ENCODE measurements at places on chromosomes 3 and 15.

DNA sequence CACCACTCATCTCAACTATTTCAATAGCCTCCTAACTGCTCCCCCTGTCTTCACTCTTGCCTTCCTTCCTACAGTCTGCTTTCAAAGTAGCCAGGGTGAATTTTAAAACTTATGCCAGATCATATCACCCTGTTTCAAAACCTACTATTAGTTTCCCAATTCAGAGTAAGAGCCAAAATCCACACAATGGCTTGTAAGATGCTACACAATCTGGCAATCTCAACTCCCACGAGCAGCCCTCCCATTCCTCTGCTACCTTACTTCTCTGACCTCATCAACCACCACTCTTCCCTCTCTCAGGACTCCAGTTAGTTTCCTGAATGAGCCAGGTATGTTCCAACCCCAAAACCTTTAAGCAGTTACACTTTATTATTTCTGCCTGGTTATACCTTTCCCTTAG lies 62.5 kb downstream of the VPS13C start:
- no peaks in the 10 kb centered on the region for H3K27me3 ChIP-seq
- no peak overlapping the region for H3K4me3 ChIP-seq
- no peaks in the 10 kb centered on the region for H3K4me1 ChIP-seq
- no peaks in the 10 kb centered on the region for H3K36me3 ChIP-seq

GRCh38 chr3:152234657-152235375 lies 33.9 kb upstream of the MBNL1 start:
- no peaks in the 10 kb centered on the region for H3K27me3 ChIP-seq
- H3K27ac ChIP-seq = no peak overlapping the region

GRCh38 chr3:168425936-168426595 lies 330.3 kb upstream of the GOLIM4 start:
- H3K4me1 ChIP-seq = no peaks in the 10 kb centered on the region
- no peak for DNase-seq
- H3K27me3 ChIP-seq = no peaks in the 10 kb centered on the region
- no peak overlapping the region for H3K27ac ChIP-seq
- no peaks in the 10 kb centered on the region for H3K36me3 ChIP-seq

GRCh38 chr15:83164771-83165404 lies 42.7 kb downstream of the HDGFL3 start:
- no peak overlapping the region for H3K4me3 ChIP-seq
- no peaks in the 10 kb centered on the region for H3K27me3 ChIP-seq
- no peak for DNase-seq
- no peak overlapping the region for H3K27ac ChIP-seq

DNA sequence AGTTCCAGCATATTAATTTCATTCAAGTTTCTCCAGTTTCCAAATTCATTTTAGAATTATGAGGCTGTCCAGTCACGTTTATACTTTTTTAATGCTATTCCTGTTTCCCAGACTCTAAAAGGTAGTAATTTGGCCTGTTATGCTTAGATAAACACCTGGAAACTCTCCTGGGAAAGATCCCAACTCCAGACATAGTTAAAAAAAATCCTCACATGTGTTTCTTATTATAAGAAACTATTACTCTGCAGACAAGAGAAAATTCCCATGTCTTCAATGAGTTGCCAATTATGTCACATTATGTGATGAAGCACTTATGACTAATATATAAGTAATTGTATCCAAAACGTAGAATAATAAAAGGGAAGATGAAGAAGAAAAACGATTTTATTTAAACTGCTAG lies 137.1 kb upstream of the TMC3 start:
- no peak overlapping the region for H3K27ac ChIP-seq
- no peaks in the 10 kb centered on the region for H3K27me3 ChIP-seq
- no peak for DNase-seq
- H3K36me3 ChIP-seq = no peaks in the 10 kb centered on the region

GRCh38 chr3:73656241-73656890 lies 31.6 kb upstream of the PDZRN3 start:
- H3K4me3 ChIP-seq = no peak overlapping the region
- no peak for DNase-seq
- H3K27ac ChIP-seq = peak overlapping the region; percentile 28
- H3K27me3 ChIP-seq = no peaks in the 10 kb centered on the region
- H3K36me3 ChIP-seq = no peaks in the 10 kb centered on the region
- H3K4me1 ChIP-seq = no peaks in the 10 kb centered on the region

GRCh38 chr3:190099099-190099498 lies 21.6 kb downstream of the P3H2 start:
- H3K36me3 ChIP-seq = no peaks in the 10 kb centered on the region
- no peak for DNase-seq
- peaks cover 1% of the 10 kb centered on the region for H3K4me1 ChIP-seq
- H3K27ac ChIP-seq = no peak overlapping the region
- H3K27me3 ChIP-seq = no peaks in the 10 kb centered on the region

DNA sequence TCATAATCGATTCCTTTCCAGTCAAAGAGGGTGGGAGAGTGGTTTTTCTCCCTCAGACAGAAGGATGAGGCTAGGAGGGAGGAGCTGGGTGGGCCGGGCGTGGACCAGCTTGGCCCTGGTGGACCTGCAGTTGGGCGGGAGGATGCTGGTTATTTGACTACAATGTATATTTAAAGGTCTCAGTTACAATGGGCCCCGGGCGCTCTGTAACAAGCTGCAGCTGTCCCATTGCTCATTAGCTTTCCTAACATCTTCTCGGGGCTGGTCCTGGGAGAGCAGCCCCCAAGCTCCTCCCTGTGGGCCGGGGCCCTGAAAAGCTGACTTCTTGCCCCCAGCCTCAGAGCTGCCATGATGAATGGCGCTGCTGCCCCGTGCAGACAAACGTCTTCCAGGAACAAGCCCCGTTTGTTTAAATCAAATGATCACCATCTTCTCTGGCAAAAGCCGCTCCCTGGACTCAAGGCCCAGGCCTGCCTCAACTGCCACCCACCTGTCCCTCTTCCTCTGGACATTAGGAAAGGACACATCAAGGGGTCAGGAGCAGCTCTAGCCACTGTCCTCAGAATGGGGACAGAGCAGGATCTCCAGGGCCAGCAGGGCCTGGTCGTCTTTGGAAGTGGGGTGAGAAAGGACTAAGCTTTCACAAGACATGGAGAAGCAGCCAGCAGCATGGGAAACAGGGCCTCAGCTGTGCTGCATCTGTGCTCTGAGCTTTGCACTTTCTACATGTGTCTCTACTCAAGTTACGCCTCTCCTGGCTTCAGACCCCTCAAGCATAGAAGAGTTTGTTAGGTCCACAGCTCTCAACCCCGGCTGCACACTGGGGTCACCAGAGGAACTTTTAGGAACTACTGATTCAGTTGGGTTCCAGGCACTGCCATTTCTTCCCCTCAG lies 38.6 kb downstream of the MAGEF1 start:
- DNase-seq = no peak
- H3K27ac ChIP-seq = no peak overlapping the region
- no peaks in the 10 kb centered on the region for H3K36me3 ChIP-seq
- no peaks in the 10 kb centered on the region for H3K4me1 ChIP-seq
- no peak overlapping the region for H3K4me3 ChIP-seq

DNA sequence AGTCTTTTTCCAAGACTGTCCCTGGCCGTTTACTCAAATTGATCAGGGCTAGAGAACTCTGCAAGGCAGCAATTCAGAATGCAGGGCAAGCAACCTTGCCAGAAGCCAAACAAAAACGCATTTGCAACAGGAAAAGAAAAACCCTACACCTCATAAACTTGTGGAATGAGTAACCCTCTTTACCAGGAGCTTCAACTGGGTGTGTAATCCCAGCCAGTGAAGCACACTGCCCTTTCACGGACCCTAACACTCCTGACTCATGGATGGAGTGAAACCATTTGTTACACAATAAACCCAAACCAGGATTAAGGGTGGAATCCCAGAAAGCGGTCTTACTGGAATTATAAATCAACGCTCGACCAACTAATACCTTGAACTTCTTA lies 14.8 kb upstream of the LDHAL6B start:
- DNase-seq = no peak
- H3K27ac ChIP-seq = no peak overlapping the region
- H3K4me1 ChIP-seq = no peaks in the 10 kb centered on the region
- H3K4me3 ChIP-seq = no peak overlapping the region
- no peaks in the 10 kb centered on the region for H3K27me3 ChIP-seq

- H3K27me3 ChIP-seq = no peaks in the 10 kb centered on the region
- peak overlapping the region; percentile 69 for H3K27ac ChIP-seq
- no peak for DNase-seq
- H3K4me1 ChIP-seq = no peaks in the 10 kb centered on the region
- no peaks in the 10 kb centered on the region for H3K36me3 ChIP-seq
Measured at GRCh38 chr3:100023150-100023549, 91.2 kb downstream of the FILIP1L start.

GRCh38 chr3:133447750-133448477 lies 48.1 kb downstream of the BFSP2 start:
- no peak overlapping the region for H3K4me3 ChIP-seq
- no peak for DNase-seq
- H3K4me1 ChIP-seq = no peaks in the 10 kb centered on the region

GRCh38 chr3:41188306-41188705 lies 11.0 kb upstream of the CTNNB1 start:
- H3K4me3 ChIP-seq = no peak overlapping the region
- H3K4me1 ChIP-seq = no peaks in the 10 kb centered on the region
- no peaks in the 10 kb centered on the region for H3K36me3 ChIP-seq
- H3K27me3 ChIP-seq = no peaks in the 10 kb centered on the region

- no peak overlapping the region for H3K4me3 ChIP-seq
- no peaks in the 10 kb centered on the region for H3K4me1 ChIP-seq
- DNase-seq = no peak
Measured at GRCh38 chr3:151262871-151263525, 15.3 kb downstream of the P2RY14 start.

DNA sequence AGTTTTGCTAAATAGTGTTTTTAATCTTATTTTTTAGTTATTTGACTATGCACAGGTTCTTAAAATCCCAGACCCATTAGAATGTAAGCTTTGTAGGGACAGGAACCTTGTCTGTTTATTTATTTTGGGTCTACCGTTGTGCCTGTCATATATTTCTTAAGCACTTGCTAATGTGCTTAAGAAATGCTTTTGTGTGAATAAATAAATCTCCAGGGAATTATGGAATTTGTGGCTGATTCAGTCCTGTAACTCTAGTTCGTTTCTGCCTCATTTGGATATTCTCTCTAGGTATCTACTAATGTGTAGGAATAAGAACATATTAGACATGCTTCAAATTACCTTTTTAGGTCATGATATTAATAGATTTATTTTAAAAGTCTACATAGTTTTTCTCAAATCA lies 161.6 kb downstream of the LPP start:
- no peak overlapping the region for H3K27ac ChIP-seq
- no peaks in the 10 kb centered on the region for H3K36me3 ChIP-seq
- no peaks in the 10 kb centered on the region for H3K27me3 ChIP-seq
- no peaks in the 10 kb centered on the region for H3K4me1 ChIP-seq
- no peak for DNase-seq

DNA sequence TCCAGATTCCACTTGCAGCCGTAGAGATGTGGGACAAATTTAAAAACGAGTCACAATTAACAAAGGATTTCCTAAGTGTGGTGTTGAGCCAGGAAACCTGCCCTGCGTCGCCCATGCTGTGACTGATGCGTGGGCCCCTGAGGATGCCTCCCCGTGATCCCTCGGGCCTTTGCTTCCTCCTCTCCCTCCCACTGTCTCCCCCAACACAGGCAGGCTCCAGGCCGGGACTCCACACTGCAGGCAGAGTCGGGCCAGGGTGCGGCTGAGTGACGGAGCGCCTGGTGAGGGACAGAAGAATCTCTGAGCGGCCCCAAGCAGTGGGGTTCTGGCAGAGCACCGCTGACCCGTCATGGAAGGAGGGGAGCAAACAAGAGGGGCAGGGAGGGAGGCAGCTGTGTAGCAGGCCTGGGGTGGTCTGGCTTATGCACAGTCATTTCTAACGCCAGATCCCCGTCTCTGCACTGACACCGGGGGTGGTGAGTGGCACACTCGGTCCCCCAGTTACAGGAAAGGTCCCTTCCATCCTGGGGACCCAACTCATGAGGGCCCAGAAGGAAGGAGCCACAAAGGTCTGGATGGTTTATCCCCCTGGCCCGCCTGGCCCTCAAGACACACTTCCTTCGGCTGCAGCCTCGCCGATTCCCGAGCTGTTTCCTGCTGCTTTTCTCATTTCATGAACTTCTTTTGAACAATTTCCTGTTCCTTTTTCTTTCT lies 91.0 kb downstream of the XXYLT1 start:
- no peak for DNase-seq
- H3K36me3 ChIP-seq = no peaks in the 10 kb centered on the region
- no peaks in the 10 kb centered on the region for H3K4me1 ChIP-seq
- H3K27ac ChIP-seq = peak overlapping the region; percentile 83

- H3K27ac ChIP-seq = no peak overlapping the region
- H3K4me3 ChIP-seq = no peak overlapping the region
- H3K36me3 ChIP-seq = no peaks in the 10 kb centered on the region
- no peaks in the 10 kb centered on the region for H3K27me3 ChIP-seq
Measured at GRCh38 chr3:108022256-108023150, 68.3 kb downstream of the CD47 start.

- H3K27me3 ChIP-seq = no peaks in the 10 kb centered on the region
- peak within 1 kb of the TSS; percentile 87 for H3K4me3 ChIP-seq
- DNase-seq = peak; percentile 94
- peak within 1 kb of the TSS; percentile 99 for H3K27ac ChIP-seq
- no peaks in the 10 kb centered on the region for H3K36me3 ChIP-seq
Measured at GRCh38 chr3:169764882-169765612, at the start of gene TERC. Gene TERC, minus strand, starts transcription at chr3:169765060.

- no peaks in the 10 kb centered on the region for H3K36me3 ChIP-seq
- no peak for DNase-seq
- no peaks in the 10 kb centered on the region for H3K27me3 ChIP-seq
Measured at GRCh38 chr3:133124511-133124910, 86.3 kb downstream of the TMEM108 start.

DNA sequence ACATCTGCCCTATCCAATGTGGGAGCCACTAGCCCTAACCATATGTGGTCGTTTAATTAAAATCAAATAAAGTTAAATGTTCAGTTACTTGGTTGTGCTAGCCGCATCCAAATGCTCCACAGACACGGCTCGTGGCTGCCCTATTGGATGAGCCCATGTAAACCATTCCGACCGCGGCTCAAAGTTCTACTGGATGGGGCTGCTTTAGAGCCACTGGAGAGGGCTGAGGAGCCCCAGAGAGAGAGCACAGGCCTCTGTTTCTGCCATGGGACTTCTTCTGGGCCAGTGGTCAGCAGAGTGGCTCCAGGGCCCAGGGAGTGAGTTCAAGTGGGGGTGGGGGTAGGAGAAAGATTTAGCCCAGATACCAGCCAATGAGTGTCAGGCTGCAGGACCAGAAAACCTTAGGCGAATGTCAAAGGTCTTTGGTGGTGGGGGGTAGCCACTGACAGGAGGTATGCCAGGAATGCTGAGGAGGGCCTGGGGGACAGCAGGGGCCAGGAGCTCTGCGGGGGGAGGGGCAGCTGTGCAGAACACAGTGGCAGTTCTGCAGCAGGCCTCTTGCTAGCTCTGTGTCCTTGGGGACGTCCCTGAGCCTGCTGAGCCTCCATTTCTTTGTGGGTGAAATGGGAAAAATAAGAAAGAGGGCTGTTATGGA lies 30.1 kb downstream of the SPSB4 start:
- H3K36me3 ChIP-seq = no peaks in the 10 kb centered on the region
- no peaks in the 10 kb centered on the region for H3K4me1 ChIP-seq
- H3K27me3 ChIP-seq = no peaks in the 10 kb centered on the region
- no peak overlapping the region for H3K4me3 ChIP-seq
- no peak for DNase-seq

GRCh38 chr3:71104121-71104541 lies 479.4 kb downstream of the FOXP1 start:
- no peaks in the 10 kb centered on the region for H3K36me3 ChIP-seq
- no peak overlapping the region for H3K4me3 ChIP-seq
- no peak for DNase-seq
- no peaks in the 10 kb centered on the region for H3K27me3 ChIP-seq
- peaks cover 28% of the 10 kb centered on the region for H3K4me1 ChIP-seq
- peak overlapping the region; percentile 62 for H3K27ac ChIP-seq

All from breast epithelium (tissue), 4 donors.